Fibroblast of pulmonary artery (primary cell): ENCODE measurements at places on chromosomes 11 and 22.
A peak's percentile ranks its signal among the peaks of the same experiment; 100 is the strongest.

GRCh38 chr11:108144615-108145014 lies 23.2 kb downstream of the ACAT1 start:
- DNase-seq, result no peak

DNA sequence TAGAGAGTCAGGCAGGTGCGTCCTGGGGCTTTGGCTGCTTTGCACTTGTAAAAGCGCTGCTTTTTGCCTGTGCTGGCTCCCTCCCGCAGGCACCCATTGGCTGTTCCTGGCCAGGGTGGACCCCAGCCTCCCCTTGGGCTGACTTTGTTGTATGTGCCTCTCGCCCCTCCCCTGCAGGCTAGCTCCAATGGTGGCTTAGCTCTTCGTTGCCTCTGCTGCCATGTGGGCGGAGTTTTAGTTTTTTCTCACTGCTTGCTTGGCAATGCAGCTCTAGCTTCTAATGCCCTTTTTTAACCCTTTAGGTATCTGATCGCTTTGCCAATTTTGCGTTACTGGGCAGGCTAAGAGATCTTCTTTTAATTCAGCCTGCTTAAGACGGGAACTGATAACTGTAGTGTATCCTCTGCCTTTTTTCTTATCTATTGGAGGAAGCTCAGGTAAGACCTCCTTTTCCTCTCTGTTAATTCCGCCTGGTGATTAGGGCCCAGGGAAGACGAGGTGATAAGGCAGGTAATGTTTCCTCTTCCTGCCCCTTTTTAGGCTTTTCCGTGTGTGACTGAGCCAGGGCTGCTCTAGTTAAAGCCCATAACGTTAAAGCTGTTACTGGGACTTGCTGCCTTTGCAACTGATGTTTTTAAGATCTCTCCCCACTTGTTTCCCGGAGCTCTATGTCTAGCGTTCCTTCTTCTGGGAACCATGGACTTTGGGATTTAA lies 11.7 kb upstream of the GLYATL1 start:
- DNase-seq, result peak; percentile 31

- no peak for DNase-seq
Observed at GRCh38 chr11:134267461-134267860, 8.7 kb upstream of the GLB1L3 start.

DNA sequence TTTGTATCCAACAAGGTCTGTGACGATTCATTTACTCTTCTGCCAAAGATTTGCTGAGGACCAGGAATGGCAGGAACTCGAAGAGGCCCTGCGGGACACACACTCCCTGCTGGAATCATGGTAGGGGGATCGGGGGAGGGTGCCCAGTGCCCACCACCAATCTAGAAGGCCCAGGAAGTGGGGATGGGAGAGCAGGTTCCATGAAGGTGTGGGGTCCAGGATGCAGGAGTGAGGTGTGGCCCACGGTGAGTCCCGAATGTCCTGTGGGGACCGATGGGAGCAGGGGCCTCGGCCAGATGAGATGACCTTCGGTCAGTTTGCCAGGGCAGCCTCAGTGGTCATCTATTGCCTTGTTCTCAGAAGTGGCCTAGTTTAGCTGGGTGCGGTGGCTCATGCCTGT lies 492.7 kb downstream of the BRD1 start:
- no peak for DNase-seq

GRCh38 chr22:20015187-20015625 lies 1.4 kb downstream of the ARVCF start:
- no peak for DNase-seq
